Activated CD8-positive, alpha-beta T cell treated with anti-CD3 and anti-CD28 coated beads, Interleukin-2, amount 10 ng/mL, durations not matched to agents 7 days and 5 days (primary cell): ENCODE measurements at places on chromosomes 7 and 10. TPM values are rescaled to one million over a fixed set of nuclear protein-coding genes. Genes with fewer than 3 reads are reported as not detected.

Gene SPDYE9
- total RNA-seq: not detected

Gene NME8
- not detected for total RNA-seq

Gene TMEM178B
- 0.10 TPM for total RNA-seq

Gene SPDYE6
- total RNA-seq: not detected

Gene SCIN
- 0.39 TPM for total RNA-seq

Gene HTR7
- total RNA-seq: not detected

Gene CTAGE4
- total RNA-seq: not detected

Gene CFTR
- not detected for total RNA-seq

Gene CCDC146
- 12.9 TPM for total RNA-seq

Gene ABCB4
- not detected for total RNA-seq

Gene PKD2L1
- total RNA-seq: 0.68 TPM

Gene NXPH1
- total RNA-seq: not detected

Gene COL13A1
- total RNA-seq: not detected

DNA sequence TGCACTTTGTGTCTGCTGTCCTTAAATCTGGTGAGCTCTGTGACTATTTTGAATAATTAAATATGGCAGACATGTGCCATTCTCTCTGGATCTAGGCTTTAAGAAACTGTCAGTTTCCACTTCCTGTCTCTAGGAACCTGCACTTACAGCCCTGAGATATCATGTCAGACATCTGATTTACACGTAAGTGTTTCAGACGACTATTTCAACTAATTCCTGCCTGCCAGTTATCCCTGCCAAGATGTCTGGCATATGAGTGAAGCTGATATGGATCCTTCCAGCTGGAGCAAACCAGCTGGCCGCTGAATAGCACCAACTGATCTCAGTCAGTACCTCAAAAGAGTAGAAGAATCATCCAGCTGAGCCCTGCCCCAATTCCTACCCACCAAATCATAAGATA, 362.2 kb upstream of the SMIM30 start:
- no peak for DNase-seq

- no peak for DNase-seq
Observed at GRCh38 chr10:27319752-27320431, 79.3 kb upstream of the ACBD5 start.

GRCh38 chr7:50364645-50365044, 60.1 kb downstream of the IKZF1 start:
- DNase-seq: no peak

DNA sequence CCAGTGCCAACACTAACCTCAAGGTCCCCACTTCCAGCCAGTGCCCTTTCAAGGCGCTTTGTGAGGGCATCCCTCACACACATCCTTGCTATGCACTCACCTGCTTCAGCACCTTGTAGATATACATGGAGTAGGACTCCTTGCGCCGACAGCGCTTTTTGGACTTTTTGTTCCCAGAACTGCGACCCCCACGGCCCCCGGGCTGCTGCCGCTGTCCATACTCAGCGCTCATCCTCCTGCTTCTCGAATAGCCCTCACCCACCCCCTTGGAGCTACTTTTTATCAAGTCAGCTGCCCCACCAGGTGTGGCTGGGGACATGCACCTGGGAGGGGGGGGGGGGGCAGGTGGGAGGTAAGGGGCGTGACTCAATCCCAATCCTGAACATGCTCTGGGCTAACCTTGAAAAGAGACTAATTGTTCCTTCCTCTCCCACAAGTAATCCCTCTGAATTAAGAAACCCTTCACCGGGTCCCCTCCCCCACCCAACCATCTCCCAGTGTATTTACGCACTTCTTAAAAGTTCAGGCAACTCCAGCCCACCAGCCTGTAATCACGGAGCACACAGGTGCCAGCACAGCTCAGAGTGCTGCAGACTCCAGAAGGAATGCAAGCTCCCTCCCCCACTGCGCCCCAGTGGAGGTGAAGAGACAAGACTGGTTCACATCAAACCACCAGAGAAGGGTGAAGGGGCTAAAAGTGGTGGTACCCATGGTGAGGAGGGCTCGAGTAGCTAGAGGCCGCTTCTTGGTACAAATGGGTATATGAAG, at the start of gene H2BK1:
TSS of gene H2BK1 (minus strand) at position 402 of the 768 bp plus-strand sequence. CDS start at position 232, 170 bp downstream.
- no peak for DNase-seq

GRCh38 chr10:12699258-12699700, 302.2 kb downstream of the CCDC3 start:
- DNase-seq: no peak

GRCh38 chr7:132576721-132577085, 433 bp upstream of the PLXNA4 start:
- no peak for DNase-seq

GRCh38 chr10:80275135-80275498, 14.3 kb downstream of the MAT1A start:
- DNase-seq: no peak

- DNase-seq: peak; percentile 80
Observed at GRCh38 chr10:103584216-103585010, 90.9 kb downstream of the NEURL1 start.

DNA sequence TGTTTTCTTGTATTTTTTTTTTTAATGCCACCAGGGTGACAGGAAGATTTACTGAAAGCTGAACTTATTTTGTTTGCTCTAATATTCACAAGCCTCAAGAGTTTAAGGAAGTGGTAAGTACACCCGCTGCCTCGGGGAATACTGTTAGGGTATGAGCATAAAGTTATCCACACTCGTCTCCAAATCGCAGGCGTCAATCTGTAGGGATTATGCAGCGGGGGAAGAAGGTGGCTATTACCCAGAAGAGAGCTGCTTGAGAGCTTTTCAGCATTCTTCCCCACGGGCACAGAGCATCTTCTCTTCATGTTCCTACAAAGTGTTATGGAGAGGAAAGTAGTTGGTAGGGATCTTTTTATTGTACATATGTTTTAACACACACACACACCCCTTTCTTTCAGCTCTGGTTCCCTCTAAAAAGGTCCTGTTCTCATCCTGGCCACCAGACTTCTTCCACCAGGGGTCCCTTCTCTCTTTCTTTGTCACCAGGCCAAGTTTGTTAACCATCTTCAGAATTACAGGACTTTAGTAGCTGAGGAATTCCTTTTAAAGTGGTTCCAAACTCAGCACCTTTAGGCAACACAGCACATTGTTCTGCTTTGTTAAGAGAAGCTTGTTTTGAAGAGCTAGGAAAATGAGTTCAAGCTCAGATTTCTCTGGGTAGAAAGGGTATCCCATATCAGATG, 411.6 kb upstream of the GALNT17 start:
- no peak for DNase-seq

- peak; percentile 36 for DNase-seq
Observed at GRCh38 chr10:3963191-3963673, 178.2 kb upstream of the KLF6 start.

- DNase-seq: no peak
Observed at GRCh38 chr7:10257438-10257837, 716.2 kb upstream of the PHF14 start.

DNA sequence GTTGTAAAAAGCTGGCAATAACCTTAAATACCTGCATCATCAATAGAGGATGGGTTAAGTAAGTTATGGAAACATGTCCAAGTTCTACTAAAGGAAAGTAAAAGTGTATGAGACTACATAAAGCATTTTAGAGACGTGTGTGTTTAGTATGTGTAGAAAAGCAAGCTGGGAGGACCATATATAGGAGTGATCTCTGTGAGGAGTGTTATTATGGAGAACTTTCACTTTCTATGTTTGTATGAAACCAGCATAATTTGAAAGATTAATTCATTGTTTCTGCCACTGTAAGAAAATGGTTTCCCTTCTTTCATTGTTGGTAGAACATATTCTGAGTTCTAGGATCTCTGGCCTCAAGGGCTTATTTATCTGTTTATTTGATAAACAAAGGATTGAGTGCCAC, 19.2 kb upstream of the PDLIM1 start:
- DNase-seq: no peak

DNA sequence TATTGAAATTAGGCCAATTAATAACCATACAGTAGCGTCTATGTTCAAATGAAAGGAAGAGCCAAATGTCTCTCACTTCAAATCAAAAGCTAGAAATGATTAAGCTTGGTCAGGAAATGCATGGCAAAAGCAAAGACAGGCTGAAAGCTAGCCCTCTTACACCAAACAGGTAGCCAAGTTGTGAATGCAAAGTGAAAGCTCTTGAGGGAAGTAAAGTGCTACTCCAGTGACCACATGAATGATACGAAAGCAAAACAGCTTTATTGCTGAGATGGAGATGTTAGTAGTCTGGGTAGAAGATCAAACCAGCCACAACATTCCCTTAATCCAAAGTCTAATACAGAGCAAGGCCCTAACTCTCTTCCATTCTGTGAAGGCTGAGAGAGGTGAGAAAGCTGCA, 123.8 kb downstream of the TEX36 start:
- DNase-seq: no peak

GRCh38 chr10:62001898-62002297, 100.4 kb downstream of the ARID5B start:
- no peak for DNase-seq

GRCh38 chr10:43252783-43253341, 14.0 kb downstream of the RASGEF1A start:
- DNase-seq: peak; percentile 19

DNA sequence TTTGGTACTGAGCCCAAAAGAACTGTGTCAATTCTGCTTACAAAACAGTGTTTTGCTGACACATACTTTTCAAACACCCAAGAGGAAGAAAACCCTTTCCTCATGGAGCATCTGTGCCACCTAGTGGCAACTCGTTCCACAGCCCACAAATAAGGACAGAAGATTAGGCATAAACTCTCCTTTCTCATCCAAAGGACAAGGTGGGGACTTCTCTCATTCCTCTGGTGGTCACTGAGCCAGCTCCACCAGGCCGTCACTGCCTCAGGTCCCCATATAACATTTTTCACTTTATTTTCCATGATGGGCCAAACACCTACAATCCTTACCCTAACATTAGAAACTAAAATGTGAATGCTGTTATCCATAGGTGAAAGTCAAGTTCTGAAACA, 76.9 kb downstream of the RNF216 start:
- peak; percentile 80 for DNase-seq

DNA sequence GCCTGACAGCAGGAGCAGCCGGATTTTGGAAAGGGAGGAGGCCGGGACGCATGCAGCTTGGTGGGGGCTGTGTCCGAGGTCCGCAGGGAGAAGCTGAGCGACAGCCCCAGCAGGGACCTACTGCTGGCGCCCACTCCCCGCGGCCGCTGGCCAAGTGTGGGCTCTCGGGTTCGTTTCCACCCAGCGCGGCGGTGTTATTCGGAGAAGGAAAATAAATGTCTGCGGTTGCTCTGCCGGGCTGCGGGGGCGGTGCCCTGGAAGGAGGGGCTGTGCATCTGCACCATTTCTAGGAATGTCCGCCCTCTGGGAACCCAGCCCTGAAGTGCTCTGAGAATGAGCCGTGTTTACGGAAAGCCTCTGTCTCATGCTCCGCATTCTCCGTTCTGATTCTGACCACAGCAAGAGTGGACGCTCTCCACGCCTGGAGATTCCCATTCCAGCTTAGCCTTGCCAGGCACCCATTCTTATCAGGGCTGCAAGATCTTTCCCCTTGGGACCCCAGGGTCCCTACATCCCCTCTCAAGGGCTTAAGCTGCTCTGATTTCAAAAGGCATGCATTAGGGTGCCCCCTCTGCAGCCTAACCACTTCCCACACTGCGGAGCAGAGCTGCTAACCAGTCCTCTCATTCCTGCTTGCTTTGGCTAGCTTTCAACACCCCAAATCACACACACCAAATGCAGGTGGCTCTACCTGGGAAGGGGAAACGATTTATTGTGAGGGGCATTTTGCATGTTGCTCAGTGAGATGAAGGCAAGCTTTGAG, 256.6 kb upstream of the GLI3 start:
- no peak for DNase-seq
